ENCODE measurements at places on chromosomes 7 and 10.

DNA sequence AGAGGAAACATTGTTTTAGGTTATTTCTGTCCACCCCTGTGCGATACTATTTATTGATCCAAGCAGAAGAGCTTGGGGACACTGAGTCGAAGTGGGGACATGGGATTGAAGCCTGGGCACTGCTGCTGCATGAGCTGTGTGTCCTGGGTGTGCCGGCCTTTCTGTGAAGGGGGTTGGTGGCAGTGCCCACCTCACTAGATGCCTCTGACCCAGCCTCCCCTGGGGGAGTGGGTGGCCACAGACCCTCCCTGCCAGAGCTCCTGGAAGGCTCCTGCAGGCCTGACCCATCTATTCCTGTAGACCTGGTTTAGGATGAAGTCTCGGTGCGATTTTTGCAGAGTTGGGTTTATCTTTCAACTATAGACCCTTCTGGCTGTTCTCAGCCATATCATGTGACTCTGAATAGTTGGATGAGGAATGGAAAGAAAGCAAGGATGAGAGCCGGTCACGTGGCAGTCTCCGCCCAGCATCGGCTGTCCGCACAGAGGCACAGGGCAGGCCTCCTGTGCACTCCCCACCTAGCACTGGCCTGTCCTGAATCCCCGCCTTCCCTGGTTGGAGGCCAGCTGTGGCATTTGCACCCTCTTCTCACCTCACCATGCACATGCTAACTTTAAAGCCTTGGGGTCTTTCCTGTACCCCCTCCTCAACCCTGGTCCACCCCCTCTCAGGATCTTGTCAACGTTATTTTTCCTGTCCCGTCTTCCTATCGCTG lies 17.6 kb upstream of the SH2D4B start:
- DNase-seq, result no peak

GRCh38 chr7:1663223-1663622 lies 6.9 kb upstream of the ELFN1 start:
- DNase-seq, result no peak

- DNase-seq, result no peak
These were observed 6.2 kb upstream of the HOXA11 start for GRCh38 chr7:27191161-27191731.

GRCh38 chr10:7153750-7154149 lies 257.1 kb downstream of the SFMBT2 start:
- DNase-seq, result no peak

GRCh38 chr10:11335167-11335652 lies 276.2 kb downstream of the USP6NL start:
- peak; percentile 35 for DNase-seq

DNA sequence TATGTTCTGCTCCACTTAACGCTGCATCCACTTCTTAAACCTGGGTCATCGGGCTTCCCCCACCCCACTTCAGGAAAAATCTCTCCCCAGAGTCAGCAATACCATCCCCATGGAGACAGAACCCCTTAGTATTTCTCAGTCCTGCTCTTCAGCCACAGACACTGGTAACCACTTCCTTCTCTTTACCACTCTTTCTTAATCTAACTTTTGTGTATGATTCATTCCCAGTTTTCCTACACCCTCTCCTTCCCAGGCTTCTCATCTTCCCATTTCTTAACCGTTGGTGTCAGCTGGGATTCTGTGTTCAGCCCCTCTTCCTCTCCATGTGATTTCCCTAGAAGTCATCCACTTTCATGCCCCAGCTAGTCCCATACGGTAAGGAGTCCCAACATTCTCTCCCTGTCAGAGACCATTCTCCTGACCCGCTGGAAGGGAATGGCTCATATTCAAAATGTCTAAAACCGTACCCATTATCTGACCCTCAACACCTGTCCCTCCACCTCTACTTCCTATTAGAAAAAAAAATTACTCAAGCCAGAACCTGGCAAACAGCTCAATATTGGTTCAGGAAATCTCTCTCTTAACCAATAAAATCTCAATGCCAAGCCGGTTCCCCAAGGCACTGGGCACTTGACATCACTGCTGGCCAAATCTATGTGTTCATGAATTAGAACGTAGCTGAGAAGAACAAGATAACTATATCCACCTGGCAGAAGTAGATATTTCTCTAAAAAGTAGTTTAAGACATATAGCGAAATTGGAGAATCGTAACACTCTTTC lies 89.4 kb downstream of the DGKI start:
- DNase-seq, result peak; percentile 63

- DNase-seq, result peak; percentile 89
These were observed 193.7 kb downstream of the PTPN20 start for GRCh38 chr10:47104786-47105385.

DNA sequence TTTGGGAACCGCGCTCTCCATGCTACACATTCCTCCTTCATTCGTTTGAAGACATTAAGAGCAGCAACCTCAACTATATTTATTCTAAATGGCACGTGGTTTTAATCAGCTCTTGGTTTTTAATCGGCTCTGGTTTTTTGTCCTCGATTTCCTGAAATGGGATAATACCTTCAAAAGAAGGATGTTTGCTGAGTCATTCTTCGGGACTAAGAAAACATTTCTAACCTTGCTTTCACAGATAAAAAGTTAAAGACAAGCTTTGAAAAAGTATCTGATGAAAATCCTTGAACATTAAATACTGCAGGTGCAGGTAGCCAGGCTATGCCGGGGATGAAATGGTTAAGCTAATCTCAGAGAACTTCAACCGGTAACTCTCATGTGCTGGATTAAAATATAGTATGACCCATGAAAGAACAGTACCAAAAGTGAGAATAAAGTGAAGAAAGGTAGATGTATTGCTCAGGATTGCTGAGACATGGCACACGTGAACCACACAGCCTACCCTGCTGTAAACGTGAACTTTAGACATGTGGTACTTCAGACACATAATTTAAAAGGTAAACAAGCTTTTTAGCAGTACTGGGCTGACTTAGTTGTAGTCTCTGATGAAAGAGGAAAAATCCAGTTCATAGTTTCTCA lies 89.1 kb downstream of the PTPRN2 start:
- no peak for DNase-seq

DNA sequence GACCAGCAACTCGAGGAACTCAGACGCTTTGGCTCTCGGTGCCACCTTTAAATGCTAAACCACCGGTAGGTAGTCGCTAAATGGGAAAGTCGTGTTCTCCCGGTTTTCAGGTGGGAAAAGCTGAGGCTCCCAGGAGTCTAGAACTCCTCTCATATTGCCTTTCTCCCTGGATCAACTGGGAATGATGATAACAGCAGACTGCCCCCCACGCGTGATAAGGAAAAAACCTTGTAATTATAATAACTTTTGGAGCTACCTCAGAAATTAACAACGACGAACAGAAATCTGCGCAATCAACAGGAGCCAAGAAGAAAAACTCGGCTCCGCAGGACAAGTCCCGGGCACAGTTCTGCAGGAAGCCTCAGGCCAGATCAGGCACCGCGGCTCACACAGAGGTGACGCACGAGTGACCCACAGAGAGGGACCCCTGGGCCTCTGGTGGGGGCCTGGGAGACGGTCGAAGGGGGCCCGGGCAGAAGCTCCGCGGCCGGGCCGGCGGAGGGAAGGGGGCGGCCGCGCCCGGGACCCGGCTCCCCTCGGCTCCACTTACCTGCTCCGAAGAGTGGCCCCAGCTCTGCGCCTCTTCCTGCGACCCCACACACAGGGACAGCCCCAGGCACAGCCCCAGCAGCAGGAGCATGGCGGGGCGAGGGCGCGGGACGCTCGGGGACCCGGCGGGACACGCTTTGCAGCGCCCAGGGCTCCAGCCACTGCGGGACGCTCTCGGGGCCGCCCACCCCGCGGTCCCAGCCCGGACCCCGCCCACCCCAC lies at the start of gene ITIH5:
Gene ITIH5 (minus strand): TSS at position 714 of the 771 bp plus-strand sequence. CDS start 74 bp downstream, at position 640.
- DNase-seq, result peak; percentile 21

DNA sequence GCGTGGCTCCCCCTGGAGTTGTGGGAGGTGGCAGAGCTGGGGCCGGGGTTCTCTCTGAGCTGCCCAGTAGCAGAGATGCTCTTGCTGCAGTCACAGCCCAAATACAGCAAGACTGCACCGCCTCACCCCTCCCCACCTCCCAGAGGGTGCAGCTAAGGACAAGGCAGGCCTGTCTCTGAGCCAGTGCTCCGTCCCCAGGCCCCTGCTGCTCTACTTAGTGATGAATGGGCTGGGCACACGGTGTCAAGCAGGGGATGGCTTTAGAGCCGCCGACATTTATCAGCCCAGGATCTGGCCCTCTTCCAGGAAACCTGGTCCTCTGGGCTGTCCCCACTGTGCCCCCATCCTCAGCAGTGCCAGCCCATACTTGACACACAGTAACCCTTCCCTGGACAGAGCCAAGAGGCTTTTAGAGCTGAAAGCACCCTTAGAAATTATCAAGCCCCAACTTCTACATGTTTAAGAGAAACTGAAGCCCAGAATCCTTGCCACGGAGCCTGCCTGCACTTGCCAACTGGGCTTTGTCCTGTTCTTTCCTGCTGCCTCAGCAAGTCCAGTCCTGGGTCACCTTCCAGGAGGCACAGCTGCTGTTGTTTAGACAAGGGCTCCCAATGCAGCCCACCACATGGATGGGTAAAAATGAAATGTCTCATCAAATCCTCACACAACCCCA lies 137.1 kb upstream of the UNC5B start:
- no peak for DNase-seq

DNA sequence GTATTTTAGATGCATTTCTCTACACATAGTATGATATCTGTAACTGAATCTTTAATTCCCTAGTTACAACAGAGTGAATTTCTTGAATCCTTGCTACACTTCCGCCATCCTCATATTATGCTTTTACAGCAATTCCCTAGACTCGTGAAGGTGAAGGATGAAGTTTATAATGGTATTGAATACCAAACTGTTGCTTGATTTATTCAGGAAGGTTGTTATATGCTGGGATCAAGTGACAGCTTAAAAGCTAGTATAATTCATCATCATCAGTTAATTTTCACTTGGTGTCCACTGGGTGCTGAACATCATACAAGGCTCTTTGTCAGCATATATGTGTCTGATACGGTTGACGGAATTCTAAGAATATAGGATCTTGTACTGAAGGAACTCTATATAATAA lies 47.2 kb downstream of the MDFIC start:
- no peak for DNase-seq

DNA sequence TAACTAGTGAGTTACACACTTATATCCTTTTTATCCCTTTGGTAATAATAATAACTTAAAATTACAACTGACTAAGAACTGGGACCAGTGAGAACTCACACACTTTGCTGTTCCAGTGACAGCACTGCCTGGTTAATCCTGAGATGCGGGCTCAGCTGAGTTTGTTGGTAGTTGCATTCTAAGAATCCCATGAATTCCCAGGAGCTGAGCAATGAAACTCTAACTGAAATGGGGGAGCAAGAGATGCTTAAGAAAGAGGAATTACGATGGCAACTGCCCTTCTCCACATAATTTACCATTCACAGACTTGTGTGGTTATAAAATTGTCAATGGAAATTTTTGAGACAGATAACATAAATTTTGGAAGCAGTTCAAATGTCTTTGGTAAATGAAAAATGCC lies 659.4 kb downstream of the MAGI2 start:
- DNase-seq, result no peak

- no peak for DNase-seq
These were observed 17.8 kb downstream of the GRK5 start for GRCh38 chr10:119225083-119225658.

GRCh38 chr7:25863005-25863728 lies 288.8 kb upstream of the NFE2L3 start:
- DNase-seq, result no peak

- no peak for DNase-seq
These were observed 72.6 kb upstream of the NFKB2 start for GRCh38 chr10:102322914-102323313.

DNA sequence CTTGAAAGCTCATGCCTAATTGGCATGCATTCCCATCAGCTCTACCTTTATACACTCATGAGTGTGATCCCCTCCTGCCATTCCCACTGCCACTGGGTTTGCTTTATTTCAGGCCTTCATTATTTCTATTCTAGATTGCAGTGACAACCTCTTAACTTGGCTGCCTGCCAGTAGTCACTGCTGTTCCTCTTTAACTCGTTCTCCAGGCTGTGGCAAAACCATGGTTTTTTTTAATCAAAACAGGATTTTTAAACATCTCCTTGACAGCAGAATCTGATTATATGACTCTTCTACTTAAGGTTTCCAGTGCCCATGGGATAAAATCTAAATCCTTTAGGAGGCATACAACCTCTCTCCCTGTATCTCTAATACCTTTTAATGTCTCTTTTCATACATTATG lies 223.7 kb upstream of the PCDH15 start:
- DNase-seq, result peak; percentile 6

DNA sequence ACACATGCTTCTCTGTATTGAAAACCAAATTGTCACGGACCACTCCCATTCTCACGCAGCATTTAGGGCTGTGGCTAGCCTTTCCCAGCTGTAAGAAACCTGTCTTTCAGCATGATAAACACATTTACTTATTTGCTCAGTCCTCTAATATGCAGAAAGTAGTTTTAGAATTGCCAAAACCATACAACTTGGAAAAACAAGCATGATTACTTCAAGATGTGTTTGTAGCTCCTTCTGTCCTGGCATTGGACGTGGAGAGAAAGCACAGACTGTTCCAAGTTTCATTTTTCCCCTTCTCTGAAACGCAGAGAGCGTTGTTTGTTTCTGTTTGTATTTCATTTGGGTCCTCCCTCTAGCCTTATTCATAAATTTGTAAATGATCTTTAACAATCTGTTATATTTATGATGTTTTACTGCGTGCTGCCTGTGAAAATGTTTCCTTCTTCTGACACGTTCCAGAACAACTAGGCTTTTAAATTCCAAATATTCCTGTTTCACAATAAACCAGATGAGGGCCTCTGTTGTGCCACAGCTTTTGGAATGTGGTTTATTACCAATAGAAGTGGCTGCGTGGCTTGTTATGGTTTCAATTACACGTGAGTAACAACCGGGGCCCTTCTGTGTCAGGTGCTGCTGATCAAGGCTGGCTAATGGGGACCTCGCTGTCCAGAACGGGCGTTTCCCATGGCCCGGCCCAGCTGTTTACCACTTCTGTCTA lies 26.1 kb downstream of the MNX1 start:
- DNase-seq, result no peak

DNA sequence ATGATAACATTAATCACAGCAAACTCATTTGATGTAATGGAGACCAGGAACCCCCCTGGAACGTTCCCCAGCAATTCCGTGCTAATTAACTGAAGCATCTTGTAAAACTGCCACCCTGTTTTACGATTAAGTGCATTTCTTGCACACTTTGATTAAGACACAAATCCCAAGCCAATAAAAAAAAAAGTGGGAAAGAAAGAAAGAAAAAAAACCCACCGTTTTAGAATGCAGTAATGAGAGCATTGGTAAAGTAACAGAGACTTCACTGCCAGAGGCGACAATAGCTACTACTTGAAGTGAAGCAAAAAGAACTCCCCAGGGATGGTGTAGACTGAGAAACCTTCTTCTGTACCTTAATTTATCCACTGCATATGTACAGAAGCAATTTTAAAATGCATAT lies 616.1 kb downstream of the PTPRN2 start:
- DNase-seq, result no peak

- DNase-seq, result no peak
These were observed 131.3 kb downstream of the UBE2H start for GRCh38 chr7:129821476-129821875.

GRCh38 chr10:58177362-58177947 lies 90.2 kb downstream of the IPMK start:
- no peak for DNase-seq

Data from suppressor macrophage (primary cell).